GM23338 (cell line): ENCODE measurements at places on chromosomes 7 and 10. TPM values are rescaled to one million over a fixed set of nuclear protein-coding genes. Genes with fewer than 3 reads are reported as not detected.

GRCh38 chr7:6096581-6096980, 65.4 kb downstream of the ANKRD61 start:
- no peak for DNase-seq

GRCh38 chr10:76311752-76312636, 880.6 kb downstream of the LRMDA start:
- DNase-seq: peak; percentile 81

TAS2R41 gene
- total RNA-seq: 1.2 and 2.9 TPM in 2 replicates

GRCh38 chr7:82317760-82318159, 125.8 kb downstream of the CACNA2D1 start:
- no peak for DNase-seq
